ENCODE measurements at places on chromosomes 4 and X. TPM values are rescaled to one million over a fixed set of nuclear protein-coding genes. Genes with fewer than 3 reads are reported as not detected.

Gene INTU
- 0.22 TPM for total RNA-seq

Gene CT45A2
- not detected for total RNA-seq

- no peak for DNase-seq
These were observed 199.5 kb upstream of the HS3ST1 start for GRCh38 chr4:11628093-11628725.

DNA sequence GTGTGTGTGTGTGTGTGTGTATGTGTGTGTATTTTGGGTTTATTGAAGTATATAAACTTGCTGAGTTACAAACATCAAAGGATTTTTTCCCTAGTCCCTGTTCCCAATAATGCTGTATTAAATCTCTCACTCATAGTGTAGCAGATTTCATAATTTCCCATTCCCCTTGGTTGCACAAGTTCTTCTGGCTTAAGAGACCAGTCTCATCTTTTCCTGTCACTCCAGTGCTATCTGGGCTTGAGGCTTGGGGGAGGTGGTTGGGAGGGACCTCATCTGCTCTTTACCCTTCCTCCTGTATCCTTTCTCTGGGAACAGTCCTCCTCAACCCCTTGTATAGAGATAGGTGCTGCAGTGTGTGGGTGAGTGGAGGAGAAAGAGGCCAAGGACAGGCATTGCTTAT, 285.4 kb upstream of the BOD1L1 start:
- DNase-seq: no peak

- no peak for DNase-seq
These were observed 82.4 kb upstream of the PACRGL start for GRCh38 chr4:20617678-20618396.

DNA sequence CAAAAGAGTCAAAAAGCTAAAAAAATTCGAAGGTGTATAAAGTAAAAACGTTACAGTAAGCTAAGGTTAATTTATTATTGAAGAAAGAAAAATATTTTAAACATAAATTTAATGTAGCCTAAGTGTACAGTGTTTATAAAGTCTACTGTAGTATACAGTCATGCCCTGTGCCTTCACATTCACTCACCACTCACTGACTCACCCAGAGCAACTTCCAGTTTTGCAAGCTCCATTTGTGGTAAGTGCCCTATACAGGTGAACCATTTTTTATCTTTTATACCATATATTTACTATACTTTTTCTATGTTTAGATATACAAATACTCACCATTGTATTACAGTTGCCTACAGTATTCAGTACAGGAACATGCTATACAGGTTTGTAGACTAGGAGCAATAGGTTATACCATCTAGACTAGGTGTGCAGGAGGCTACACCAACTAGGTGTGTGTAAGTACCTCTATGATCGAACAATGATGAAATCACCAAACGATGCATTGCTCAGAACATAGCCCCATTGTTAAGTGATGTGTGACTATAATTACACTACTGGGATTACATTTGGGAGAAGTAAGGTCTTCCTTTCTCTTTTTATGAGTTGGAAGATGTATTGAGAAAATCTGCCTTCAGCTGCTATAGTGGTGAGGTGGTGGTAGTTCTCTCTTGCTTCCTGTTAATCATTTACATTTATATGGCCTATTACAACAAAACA, 27.2 kb downstream of the TMSB4X start:
- DNase-seq: peak; percentile 17

DNA sequence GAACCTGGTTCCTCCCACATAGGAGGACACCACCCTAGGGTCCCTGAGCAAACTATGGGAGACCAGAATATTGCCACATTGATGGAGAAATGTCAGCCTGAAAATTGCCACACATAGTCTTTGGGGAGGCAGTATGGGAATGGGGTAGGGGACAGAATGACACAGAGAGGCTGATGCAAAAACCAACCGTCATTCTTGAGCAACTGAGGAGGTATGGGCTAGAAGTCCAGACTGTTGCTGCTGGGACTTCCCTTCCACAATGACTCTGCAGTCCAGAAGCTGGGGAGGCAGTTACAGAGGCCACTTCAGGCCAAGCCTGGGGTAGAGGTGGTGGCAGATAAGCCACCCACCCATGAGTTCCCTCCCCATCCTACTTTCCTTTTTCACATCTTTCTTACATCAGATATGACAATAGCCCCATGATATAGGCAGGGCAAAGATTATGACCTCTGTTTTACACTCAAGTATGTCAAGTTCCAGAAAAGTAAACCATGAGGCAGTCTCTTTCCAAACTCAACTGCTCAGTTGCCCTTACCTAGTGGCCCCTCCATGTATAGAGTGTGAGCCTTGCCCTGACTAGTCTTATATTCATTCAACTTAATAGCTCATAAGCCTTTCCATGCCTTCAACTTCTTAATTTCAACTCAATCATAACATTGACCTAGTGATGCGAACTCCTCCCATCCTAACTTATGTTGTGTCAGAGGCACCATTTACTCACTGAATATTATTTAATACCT, 41.7 kb downstream of the VSIG4 start:
- no peak for DNase-seq

Gene SOD3
- not detected for total RNA-seq

DNA sequence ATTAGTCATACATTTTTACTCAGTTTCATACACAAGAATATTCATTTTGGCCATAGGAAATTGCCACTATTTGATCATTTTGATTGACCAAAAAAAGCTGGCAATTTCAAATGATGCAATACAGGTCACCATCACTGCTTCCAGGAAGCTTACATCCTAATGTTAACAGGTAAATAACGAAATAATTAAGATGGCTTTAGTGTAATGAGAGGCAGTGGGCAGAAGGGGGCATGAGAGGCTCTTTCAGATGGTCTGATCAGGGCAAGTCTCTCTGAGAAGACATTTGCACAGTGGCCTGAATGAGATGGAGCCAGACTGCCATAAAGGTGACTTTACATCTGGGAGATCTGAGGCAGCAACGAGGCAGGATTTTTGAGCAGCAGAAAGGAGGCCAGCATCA, 170.7 kb downstream of the SLIT2 start:
- DNase-seq: peak; percentile 48

DNA sequence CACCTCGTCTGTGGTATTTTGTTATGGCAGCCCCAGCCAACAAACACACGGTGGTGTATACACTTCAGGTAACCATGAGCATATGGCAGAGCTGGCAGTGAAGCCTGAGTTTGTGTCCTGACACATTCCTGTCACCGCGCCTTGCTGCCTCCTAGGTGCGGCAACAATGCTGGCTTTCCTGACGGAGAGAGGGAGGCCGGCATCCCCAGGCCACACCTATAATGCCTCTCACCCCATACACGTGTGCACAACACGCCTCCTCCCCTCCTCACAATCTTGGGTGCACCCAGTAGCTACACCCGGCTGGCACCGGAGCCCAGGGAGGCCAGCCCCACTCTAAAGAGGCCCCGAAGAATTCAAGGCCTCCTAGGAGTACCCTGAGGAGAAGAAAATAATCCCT, 158.5 kb downstream of the NSUN7 start:
- no peak for DNase-seq

- no peak for DNase-seq
These were observed 69.2 kb downstream of the HAUS3 start for GRCh38 chr4:2172627-2173231.

DNA sequence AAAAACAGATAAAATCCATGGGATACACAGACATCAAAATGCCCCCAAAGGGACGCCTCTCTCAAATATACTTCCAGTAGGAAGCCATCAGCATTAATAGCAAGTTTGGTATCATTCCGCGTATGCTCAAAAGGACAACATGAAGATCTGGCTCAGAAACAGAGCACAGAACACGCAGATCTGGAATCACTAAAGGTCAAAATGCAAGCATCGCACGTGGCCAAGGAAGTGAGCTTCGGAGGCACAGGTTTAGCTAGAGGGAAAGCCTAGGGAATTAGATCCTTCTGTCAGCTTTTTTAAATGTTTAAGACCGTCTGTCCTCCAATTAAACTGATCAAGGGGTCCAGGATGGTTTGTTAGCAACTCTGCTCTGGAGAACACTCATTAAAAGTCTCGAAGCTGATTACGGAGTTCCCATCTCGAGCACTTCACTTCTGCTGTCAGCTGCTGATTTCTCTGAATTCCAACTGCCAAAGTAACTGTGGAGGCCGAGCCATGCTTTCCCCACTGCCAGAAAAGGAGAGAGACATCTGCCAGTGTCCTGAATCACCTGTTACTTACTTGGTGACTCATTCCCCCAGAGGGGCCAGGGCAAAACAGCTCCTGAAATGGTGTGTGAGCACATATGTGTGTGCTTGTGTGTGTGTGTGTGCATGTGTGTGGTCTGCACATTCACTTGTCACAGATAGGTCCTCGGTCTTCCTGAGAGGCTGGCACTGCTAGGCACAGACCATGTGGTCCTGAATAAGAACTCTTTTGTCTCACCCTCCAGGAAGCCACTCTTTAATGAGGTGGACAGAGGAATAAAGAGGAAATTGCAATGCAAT, 177.7 kb upstream of the PPARGC1A start:
- no peak for DNase-seq

Gene TMPRSS11F
- not detected for total RNA-seq

Gene OPN1MW
- total RNA-seq: not detected

DNA sequence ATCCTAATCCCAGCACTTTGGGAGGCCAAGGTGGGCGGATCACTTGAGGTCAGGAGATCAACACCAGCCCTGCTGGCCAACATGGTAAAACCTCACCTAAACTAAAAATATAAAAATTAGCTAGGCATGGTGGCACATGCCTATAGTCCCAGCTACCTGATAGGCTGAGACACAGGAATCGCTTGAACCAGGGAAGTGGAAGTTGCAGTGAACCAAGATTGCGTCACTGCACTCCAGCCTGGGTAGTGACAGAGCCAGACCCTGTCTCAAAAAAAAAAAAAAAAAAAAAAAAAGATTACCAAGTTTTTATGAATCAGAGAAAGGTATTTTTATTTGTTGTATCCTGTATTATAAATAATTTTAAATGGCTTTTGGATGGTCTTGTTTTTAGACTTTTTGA, 15.1 kb downstream of the TRAPPC11 start:
- DNase-seq: no peak

Gene CLOCK
- 3.7 TPM for total RNA-seq

DNA sequence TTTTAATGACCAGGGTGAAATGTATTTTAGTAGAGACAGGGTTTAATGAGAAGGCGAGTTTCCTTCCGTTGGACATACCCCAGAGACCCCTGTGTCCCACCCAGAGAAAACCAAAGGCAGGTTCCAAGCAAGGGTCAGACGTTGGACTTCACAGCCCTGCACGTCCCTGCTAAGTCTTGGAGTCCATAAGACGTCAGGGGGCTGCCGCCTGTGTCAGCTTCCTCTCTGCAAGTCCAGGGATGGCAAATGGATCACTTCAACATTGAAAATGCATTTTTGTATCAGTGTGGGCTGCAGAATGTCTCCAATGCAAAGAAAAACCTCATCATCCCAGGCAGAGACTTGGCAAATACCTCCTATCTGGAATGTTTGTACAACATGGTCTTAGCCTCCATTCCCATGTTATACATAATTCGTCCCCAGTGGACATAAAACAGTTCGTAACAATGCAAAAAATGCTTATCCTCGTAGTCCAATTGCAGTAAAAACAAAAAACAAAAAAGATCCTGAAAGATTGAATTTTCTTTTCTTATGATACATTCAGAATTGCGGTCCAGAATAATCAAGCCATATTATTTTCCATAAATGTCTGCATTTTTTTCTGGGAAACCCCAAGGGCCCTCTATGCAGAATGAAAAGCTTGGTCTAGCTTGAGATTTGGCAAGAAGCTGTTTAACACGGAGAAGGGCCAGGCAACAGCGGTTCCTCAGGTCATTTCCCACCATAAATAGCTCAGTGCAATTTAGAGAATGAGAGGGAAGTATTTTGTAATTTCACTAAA, 190.9 kb downstream of the SHOX start:
- no peak for DNase-seq

- no peak for DNase-seq
These were observed 47.5 kb upstream of the RAP2C start for GRCh38 chrX:132266583-132267355.

DNA sequence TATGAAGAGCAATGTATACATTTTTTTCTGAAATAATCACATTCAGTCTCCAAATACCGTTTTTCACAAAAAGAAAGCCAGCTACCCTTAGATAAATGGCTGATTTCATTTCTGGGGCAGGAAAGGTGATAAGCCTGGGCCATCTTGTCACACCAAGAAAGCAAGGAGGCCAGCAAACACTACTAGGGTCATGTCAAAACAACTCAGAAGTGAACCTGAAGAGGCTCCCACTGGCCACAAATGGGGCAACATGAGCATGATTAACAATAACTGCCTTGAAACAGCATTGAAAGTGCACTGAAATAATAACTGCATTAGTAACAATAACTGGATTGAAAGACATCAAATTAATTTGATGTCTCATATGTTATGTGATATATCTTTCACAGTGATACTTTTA, 39.3 kb downstream of the SH3KBP1 start:
- no peak for DNase-seq

GRCh38 chr4:143412420-143412758, 75.7 kb downstream of the GAB1 start:
- no peak for DNase-seq

DNA sequence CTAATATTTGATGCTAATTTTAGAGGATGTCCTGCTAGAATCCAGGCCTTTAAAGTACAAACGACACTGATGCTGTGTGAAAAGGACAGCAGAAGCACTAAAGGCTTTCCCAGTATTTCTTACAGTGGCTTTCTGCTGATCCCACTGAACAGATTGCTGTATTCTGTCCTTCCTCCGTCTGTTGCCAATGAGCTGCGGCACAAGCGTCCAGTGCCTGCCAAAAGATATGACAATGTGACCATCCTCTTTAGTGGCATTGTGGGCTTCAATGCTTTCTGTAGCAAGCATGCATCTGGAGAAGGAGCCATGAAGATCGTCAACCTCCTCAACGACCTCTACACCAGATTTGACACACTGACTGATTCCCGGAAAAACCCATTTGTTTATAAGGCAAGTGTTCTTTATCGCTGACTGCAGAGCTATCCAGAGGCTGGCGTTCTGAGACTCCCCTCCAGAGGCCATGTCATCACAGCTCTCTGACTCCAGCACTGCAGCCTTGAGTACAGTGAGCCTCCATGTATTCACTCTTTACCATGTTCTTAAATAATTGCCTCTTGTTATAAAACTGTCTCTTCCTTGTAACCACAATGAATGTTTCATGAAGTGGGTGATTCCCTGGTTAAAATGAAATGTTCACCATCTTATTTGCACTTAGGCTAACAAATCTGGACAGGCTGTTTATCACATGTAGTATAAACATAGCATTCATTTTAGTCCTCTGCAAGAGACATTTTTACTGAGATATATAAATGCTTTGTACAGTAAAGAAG, 43.6 kb downstream of the GUCY1B1 start:
- DNase-seq: no peak
